ENCODE measurements at places on chromosomes 12 and 14.

GRCh38 chr12:69613351-69613750 is 2.6 kb upstream of the LRRC10 start:
- no peak for DNase-seq

GRCh38 chr14:93128725-93129459 is 13.2 kb upstream of the ITPK1 start:
- DNase-seq: no peak

DNA sequence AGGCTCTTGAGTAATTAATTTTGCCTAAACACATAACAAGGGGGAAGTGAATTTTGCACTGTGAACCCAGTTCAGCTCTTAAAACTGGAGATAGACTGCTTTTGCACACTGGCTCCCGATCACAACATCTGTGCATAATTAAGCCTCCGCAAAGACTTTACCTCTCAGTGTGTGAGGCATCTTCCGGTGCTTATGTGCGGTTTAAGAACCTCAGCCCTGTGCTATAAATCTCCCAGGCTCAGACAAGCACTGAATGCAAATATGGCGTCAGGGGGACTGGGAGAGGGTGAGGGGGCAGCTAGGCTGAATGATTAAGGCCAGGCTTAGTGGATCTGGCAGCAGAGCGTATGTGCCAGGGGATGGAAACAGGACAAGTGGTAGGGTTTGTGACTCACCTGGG is 103.3 kb downstream of the ADCK1 start:
- no peak for DNase-seq

GRCh38 chr14:59803052-59803540 is 67.5 kb downstream of the RTN1 start:
- DNase-seq: no peak

Data from body of pancreas (tissue), 4 donors.